Left kidney (tissue), 8 donors: ENCODE measurements at places on chromosomes 7 and 10.

DNA sequence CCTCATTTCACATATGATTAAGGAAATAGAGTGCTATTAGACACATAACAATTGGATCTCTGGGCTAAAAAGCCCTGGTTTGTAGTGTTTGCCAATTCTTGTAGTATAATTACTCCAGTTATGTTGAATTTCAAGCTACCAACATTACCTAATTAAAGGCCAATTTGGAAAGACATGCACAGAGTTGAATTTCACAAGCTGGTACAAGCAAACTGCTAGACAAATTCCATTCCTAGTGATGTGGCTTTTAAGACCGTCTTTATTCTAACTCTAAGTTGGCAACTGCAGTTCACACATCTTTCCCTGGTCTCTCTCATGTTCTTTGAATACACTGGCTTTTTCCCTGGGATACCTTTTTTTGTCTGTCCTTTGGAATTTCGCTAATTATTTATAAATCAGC, 384.1 kb upstream of the CNTNAP2 start:
- DNase-seq, result no peak

DNA sequence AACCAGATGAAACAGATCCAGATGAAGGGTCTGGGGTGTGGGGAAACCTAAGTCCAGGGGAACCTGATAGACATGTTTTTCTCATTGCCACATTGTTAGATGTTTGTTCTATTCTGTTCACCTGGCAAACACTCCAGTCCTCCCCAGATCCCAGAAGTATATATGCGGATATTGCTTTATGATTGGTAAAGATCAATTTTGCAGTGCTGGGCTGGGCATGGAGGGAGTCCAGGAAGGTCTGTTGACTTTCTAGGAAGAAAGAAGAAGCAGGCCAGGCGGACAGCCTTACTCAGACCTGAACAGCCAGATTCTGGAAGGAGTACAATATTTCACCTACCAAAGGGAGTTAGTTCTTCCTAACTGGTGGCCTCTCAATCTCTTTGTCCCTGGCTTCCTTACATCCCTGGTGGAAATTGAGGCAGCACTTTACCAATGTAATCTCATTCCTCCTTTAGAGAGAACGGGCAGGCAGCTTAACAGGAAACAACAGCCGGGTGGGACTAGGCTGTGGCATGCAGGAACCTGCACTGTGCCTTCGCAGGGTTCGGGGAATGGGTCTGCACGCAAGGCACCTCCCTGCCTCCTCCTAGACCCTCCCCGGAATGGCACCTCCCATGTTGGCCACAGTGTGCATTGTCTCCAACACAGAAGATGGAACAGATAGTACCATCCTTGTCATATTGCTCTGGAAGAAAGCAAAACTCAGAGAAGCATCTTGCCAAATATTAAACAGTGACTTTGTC, 930 bp downstream of the GIMAP6 start:
- DNase-seq, result no peak

DNA sequence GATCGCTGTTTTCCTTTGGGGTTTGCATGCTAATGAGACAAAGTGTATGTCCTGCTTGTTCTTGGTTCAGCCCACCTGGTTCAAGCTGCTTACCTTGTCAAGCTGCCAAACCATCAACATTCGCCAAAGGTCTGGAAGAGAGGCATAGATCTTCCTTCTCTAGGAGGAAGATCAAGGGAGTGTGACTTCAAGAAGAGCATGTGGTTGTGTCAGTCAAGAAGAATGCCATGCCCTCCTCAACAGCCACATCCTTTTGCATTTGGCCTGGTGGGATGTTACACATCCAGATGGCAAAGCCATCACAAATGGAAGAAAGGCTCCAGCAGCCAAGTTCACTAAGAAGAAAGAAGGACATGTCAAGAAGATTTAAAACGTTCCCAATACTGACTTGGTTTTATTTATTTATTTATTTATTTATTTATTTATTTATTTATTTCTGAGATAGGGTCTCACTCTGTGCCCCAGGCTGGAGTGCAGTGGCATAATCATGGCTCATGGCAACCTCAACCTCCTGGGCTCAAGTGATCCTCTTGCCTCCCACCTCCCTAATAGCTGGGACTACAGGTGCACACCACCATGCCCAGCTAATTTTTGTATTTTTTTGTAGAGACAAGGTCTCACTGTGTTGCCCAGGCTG, 5.1 kb upstream of the PIP4K2A start:
- no peak for DNase-seq

DNA sequence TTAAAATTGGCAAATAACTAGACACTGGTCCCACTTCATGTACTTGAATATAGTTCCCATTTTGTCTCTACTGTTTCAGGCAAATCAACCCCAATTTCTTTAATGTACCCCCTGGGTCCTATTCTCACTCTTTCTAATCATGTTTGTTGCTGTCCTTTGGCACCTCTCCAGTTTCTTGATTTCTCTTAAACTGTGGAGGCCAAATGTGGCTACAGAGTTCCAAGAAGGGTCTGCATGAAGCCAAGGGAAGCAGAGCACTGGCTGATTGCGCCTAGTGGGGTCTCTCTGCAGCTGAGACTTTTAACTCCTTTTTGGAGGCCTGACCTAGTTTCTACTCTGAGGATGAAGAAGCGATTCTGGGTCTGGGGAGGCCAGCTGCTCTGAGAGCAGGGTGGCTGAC, 6.7 kb upstream of the ADAM12 start:
- DNase-seq, result no peak

DNA sequence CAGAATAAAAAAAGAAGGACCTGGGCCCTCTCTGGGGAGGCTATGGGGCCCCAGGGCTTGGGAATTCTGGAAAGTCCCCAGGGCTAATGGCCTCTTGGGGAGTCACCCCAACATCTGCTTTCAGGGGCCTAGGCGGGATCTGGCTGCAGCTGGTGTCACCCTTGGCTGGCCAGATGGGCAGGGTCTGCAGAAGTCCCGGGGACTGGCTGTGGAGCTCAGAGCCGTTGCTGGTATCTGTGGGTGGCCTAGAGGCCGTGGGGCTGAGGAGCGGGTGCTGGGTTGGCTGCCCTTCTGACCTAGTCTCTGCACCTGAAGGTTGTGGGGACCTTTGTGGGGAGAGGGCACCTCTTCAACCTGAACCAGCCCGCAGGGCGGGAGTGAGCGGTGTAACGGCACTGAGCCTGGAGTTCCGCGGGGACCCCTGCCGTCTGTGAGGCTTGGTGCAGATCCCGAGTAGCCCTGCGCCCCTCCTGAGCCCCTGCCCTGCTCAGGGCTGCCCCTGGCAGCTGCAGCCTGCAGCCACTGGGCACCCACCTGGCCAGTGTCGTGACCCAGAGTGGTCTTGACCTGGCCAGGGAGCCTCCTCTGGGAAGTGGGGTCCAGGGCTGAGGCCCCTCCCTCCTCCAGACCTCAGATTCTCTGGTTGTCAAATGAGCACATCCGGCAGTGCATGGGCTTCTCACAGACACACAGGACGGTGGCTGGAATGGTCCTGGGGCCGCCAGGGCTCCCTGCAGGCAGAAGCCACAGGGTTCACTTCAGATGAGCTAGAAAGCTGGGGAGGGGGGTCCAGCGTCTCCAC, 51.5 kb downstream of the UNCX start:
- no peak for DNase-seq

DNA sequence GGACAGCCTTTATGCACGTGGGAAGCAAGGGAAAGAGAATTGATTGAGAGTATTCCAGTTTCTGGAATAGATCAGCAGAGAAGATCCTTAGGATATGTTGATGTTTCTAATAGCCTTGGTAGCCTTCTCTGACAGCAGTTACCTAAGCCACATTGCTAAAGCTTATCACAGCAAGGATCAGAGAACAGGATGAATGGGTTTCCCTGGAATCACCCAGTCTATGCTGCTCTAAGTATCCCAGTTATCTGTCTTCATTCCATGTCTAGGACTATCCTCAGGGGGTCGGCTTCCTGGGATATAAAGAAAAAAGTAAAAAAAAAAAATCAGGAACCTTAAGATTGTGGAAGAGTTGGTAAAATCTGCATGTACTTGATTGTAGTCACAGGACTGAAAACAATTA, 352.0 kb upstream of the AKR1E2 start:
- DNase-seq, result no peak

DNA sequence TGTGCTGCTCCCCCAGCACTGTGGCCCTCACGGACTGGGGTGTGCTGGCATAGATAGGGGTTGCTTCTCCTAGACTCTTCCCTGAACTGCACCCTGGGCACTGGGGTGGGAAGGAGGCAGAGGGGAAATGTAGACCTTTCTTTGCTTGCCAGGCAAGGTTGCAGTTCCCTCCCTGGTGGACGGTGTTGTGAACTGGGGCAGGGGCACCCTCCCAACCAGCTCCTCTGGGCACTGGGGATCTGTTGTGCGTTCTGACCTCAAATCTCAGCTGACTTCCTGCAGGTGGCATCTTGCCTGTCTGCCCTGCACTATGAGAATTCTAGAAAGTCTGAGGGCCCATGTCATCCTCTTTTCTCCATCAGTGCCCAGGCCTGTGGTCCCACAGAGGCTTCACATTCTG, 53.9 kb downstream of the ARHGAP22 start:
- no peak for DNase-seq

DNA sequence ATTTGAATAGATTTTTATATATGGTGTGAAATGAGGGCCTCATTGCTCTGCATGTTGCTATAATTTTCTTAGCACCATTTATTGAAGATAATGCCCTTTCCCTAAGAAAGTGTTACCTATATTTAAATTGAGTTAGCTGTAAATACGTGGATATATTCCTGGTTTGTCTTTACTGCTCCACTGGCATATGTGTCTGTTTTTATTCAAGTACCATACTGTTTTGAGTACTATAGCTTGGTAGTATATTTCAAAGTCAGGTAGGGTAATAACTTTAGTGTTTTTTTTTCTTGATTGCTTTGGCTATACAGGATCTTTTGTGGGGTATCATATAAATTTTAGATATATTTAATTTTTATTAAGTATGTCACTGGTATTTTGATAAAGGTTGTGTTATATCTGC, 31.4 kb downstream of the ZNF273 start:
- DNase-seq, result no peak

- no peak for DNase-seq
These were observed 275.6 kb upstream of the FOXK1 start for GRCh38 chr7:4406288-4407058.

GRCh38 chr10:96413151-96413787, 54.5 kb upstream of the OPALIN start:
- no peak for DNase-seq

DNA sequence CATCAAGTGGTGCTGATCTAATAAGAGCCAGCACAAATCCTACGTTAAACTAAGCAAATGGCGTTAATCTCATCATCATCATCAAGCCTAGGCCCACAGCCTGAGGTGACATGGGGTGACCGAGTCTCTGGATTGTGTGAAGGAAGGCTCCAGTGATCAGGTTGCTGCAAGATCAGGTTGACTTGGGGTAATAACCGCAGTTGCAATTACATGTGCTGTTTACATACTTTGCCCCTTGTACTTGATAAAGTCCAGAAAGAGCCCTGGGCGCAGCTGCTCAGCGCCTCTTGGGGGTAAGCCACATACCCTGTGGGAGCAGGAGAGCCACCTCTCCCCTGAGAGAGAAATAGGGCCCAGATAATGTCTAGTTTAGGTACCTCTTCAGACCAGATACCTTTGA, 228.1 kb downstream of the WDR11 start:
- no peak for DNase-seq

DNA sequence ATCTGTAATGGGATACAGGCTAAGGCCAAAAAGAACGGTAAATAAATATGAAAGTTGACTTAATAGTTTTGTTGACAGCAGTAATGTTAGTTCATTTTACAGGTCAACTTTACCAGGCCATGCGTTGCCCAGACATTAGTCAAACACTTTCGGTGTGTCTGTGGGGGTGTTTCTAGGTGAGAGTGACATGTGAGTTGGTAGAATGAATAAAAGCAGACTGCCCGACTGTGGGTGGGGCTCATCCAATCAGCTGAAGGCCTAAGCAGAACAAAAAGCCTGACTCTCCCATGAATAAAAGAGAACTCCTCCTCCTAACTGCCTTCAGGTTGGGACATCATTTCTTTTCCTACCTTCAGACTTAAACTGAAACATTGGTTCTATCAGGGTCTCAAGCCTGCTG, 132.3 kb downstream of the MTPAP start:
- DNase-seq, result no peak

DNA sequence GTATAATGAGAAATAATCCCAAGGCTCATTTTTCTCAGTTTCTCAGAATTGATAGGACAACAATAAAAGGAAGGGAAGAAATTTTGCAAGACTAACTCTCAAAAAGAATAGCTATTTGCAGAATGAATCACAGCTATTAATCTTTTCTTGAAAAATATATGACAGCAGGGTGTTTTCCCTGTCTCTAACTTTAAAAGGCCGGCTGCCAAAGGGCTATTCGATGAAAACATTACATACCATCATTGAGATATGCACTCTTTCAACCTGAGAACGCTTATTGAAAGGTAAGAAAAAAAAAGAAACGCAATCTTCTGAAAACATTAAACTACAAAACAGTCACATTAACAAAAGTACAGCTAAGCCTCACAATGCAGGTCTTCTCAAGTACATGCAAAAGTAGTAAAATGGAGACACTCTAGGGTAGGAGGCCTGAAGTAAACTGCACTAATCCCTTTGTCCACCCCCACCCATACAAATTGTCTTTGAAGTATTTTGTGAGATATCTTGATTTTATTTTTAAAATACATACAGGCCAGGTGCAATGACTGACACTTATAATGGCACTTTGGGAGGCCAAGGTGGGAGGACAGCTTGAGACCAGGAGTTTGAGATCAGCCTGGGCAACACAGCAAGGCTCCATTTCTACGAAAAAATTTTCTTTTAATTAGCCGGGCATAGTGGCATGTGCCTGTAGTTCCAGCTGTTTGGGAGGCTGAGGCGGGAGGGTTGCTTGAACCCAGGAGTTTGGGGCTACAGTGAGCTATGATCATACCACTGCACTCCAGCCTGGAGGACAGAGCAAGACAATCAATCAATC, 83.0 kb downstream of the PARD3 start:
- DNase-seq, result no peak

DNA sequence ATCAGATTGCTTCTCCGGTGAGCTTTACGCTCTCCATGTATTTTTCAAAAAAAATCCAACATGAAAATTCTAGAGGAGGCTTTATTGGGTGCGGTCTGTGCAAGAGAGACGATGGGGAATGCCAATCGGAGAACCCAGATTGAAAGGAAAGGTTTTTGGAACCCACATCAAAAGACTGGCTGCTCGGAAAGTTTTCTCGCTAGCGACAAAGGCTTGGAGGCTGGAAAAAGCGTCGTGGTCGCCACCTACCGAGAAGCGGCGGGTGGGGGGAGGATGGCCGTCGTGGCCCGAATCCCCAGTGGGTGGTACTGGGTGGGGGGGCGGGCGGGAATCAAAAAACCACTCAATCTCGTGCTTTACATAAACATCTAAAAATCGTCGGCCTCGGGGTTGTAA, 1.1 kb upstream of the GTF2I start:
- no peak for DNase-seq
